ENCODE measurements at places on chromosomes 13 and 19.

DNA sequence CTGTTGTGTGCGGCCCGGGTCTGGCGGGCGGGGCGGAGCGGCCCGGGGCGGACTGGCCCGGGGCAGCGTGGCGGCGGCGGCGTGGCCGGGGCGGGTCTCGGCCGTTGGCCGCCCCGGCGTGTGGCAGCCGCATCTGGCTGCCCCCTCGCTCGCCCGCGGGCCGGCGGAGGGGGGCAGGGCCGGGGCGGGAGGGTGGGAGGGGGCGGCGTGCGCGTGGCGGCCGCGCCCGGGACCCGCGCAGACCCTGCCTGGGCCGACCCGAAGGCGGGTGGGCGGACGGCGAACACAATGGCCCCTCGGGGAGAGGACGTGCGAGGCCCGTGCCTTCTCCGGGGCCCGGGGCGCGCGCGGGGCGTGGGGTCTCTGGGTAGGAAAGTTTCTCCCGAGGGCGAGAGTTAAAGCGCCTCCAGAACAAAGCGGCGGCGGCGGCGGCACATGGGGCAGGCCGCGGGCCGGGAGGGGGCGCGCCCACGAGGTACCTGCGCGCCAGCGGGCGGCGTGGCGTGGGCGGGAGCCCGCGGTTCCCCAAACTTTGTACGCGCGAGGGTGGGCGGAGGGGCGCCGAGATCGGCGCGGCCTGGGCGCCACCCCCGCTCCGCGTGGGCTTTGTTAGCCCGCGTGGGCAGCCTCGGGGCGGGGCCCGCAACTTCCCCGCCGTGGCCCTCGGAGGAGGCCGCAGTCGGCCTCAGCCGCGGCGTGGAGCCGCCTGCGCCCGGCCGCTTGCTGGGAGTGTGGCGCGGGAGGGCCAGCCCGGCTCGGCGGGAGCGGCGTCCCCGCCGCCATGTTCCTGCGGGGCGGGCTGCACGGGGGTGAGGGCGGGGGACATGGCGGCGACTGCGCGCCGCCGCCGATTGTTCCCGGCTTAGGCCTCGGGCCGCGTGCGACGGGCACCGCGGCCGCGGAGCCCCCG lies 764 bp downstream of the MIR17HG start:
- DNase-seq: peak; percentile 40

GRCh38 chr19:45601115-45601514 lies 897 bp downstream of the GPR4 start:
- no peak for DNase-seq

DNA sequence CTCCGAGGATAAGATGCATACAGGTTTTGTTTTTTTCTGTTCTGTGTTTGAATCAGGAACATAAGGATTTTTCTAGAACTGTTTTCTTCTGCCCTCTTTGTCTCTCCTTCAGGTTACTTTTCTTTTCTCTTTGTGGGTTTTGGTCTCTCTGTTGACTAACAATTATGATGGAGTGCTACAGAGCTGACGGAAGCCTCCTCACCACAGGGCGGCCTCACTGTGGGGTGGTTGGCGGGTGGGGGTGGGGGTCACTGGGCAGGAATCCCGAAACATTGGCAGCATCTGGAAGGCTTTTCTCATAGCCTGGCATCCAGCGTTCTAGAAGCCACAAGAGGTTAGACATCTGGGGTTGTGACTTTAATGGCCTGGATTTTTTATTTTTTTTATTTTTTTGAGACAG lies 12.0 kb upstream of the MATK start:
- no peak for DNase-seq

GRCh38 chr13:68066879-68067513 lies 836.9 kb upstream of the PCDH9 start:
- DNase-seq: no peak

DNA sequence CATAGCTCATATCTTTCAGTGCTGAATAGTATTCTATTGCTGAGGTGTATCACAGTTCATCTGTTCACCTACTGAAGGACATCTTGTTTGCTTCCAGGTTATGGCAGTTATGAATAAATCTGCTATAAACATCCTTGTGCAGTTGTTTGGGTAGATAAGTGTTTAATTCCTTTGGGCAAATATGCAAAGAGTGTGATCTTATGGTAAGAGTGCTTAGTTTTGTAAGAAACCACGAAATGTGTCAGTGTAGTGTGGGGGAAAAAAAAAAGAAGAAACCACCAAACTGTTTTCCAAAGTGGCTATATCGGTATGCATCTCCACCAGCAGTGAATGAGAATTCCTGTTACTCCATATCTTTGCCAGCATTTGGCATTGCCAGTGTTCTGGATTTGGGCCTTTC lies 93.3 kb downstream of the PIBF1 start:
- DNase-seq: no peak

DNA sequence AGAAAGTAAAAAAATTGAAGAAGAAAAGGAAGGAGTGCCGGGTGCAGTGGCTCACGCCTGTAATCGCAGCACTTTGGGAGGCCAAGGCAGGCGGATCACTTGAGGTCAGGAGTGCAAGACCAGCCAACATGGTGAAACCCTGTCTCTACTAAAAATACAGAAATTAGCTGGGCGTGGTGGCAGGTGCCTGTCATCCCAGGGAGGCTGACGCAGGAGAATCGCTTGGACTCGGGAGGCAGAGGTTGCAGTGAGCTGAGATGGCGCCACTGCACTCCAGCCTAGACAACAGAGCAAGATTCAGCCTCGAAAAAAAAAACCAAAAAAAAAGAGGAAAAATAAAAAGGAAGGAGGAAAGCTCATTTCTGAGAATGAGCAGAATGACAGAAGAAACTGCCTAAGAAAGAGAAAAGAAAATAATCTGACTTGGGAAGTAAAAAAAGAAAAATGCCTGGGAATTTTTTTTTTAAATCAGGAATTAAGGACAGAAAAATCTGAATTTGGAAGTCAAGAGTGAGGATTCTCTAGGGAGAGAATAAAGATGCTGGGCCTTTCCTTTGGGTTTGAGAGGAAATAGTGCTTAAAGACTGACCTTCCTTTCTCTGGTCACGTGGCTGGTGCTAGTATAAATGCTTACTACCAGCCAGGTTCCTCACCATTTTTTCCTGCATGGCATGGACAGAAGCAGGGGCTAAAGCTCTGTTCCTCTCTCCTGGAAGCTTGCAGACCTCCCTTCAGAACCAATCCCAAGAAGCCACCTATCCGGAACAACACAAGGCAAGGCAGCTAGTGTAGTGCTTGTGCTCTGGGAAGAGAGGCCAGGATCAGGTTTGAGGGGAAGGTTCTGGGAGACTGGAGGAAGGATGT lies at the start of gene FFAR2:
TSS of gene FFAR2 (plus strand) at position 652 of the 864 bp plus-strand sequence. CDS start 1,458 bp downstream, outside the sequence.
- no peak for DNase-seq

DNA sequence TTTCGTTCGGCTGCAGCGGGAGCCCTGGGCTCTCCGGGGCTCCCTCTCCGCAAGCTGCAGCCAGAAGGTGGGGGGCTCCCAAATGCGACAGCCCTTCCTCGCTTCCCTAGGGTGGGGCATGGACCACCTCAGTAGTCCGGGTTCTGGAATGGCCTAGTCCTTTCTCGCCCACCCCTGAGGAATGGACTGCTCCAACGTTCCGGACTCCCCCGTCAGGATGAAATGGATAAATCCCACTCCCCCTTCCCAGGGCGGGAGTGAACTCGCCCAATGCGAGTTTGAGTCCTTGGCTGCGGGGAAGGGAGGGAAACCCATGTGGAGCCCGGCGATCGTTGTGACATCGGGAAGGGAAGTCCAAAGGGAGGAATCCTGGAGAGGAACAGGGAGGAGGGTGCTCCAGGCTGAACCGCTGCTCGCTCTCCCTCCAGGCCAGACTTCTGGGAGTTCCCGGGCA lies 5.5 kb downstream of the HRC start:
- peak; percentile 28 for DNase-seq

GRCh38 chr19:4633140-4633967 lies 6.0 kb upstream of the TNFAIP8L1 start:
- DNase-seq: peak; percentile 80

DNA sequence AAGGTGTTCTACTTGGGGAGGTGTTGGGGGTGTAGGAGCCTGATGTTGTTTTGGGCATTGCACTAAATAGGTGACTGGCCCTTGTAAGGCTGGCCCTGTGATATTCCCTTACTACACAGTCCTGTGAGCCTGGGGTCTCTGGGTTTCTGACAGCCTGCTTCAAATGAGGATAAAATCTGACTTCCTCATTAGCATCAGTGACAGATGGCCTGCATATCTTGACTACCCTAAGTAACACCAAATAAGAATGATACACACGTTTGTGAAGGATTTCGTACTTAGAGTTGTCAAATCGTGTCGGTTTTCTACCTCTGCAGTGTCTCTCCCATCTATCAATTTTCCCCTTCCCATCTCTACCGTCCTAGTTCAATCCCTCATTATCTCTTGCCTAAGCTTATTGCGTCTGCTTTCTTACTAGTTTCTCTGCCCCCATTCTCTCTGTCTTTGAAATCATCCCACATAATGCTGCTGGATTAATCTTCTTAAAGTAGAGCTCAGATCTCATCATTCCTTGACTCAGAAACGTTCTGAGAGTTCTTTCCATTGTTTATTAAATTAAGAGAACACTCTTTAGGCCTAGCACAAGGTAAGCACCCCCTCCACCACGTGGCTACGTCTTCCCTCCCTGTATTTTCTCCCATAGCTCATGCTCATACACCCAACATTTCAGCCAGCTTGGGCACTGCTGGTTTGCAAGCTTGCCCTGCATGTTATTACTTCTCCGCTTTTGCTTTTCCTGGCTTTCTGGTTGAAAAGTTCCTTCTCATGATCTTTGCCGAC lies 26.2 kb upstream of the CNMD start:
- DNase-seq: no peak

DNA sequence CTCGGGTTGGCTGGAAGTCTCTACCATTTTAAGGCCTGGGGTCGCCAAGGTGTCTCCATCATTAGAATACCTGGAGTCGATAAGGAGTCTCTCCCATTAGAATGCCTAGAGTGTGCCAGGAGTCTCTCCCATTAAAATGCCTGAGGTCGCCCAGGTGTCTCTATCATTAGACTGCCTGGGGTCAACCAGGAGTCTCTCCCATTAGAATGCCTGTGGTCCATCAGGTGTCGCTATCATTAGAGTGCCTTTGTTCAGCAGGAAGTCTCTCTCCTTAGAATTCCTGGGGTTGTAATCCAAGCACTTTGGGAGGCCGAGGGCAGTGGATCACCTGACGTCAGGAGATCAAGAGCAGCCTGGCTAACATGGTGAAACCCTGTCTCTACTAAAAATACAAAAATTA lies 1533.0 kb downstream of the UQCRFS1 start:
- no peak for DNase-seq

DNA sequence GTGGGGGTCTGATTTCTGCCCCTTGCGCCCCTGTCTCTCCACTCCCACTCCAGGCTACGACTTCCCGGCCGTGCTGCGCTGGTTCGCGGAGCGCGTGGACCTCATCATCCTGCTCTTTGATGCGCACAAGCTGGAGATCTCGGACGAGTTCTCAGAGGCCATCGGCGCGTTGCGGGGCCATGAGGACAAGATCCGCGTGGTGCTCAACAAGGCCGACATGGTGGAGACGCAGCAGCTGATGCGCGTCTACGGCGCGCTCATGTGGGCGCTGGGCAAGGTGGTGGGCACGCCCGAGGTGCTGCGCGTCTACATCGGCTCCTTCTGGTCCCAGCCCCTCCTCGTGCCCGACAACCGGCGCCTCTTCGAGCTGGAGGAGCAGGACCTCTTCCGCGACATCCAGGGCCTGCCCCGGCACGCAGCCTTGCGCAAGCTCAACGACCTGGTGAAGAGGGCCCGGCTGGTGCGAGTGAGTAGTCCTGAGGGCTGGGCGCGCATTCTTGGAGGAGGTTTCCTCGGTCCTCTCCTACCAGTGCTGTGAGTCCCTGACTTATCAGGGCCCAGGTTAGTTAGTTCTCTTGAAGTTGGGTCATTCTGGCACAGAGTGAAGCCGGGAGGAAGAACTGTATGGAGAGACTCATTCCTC lies 12.7 kb downstream of the EHD2 start:
- peak; percentile 70 for DNase-seq

- no peak for DNase-seq
These were observed 240.9 kb upstream of the SERP2 start for GRCh38 chr13:44132710-44133109.

GRCh38 chr19:27734496-27735220 lies 1478.3 kb downstream of the UQCRFS1 start:
- DNase-seq: no peak

DNA sequence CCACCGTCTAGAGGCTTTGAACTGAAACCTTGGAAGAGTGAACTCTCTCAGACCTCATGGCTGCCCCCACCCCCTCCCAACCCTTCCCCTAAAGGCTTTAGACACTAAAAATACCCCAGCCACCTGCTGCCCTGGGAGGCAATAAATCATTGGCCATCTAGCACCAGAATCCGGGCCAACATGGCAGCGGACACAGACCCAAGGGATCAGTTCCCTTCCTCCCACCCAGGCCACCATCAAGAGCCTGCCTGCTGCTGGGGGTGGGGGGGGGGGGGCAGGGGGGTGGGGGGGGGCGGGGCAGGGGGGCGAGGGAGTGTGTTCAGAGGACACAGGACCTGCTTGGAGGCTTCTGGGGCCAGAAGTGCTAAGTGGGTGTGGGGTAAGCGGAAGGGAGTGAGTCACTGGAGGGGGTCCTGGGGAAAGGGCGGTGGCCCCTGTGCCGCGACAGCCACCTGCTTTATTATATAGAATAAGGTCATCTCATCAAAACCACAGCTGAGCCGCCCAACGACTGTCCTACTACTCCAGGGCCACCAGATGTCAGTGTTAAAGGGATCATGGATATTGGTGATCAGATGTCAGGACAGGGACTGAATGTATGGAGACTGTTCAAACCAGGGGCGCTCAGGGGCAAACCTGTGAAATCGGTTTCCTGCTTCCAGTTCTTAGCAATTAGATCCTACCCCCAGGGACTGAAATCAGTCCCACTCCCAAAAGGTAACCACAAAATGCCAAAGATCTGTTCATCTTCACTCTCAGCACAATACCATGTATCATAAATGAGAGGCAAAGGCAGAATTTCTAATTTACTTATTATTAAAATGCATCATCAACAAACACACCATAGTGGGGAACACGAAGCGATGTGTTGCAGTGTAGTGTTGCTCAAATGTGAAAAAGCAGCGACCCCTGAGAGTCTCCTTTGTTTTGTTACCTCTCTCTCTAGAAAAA lies 24.3 kb downstream of the ARL11 start:
- DNase-seq: no peak

- no peak for DNase-seq
These were observed 27.1 kb downstream of the CYSLTR2 start for GRCh38 chr13:48680756-48681392.

- no peak for DNase-seq
These were observed 7.4 kb upstream of the TEX29 start for GRCh38 chr13:111312944-111313590.

DNA sequence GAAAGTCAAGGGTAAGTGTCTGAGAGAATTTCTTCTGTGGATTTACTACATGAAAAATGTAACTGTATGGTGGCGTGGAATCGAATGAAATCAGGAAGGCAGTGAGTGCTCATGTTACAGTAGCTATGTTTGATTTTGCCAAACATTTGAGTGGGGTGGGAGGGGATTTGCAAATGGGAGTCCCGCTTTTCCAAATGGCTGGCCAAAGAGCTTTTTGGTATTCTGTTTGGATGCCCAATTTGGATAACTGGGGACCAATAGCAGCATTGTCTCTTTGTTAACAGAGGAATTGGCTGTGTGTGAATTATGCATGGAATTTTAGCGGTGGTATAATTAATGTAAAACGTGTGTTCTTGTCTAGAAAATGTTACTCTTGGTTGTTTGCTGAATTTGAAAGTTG lies 17.8 kb downstream of the HNRNPM start:
- no peak for DNase-seq

GRCh38 chr13:72180253-72180952 lies 313.4 kb upstream of the DACH1 start:
- no peak for DNase-seq

GRCh38 chr13:95678967-95679366 lies 2.0 kb downstream of the DNAJC3 start:
- DNase-seq: no peak

GRCh38 chr13:96090240-96091101 lies 564 bp downstream of the HS6ST3 start:
- no peak for DNase-seq

All from HL-60 (cell line).